ENCODE measurements at places on chromosomes 6 and 20. TPM values are rescaled to one million over a fixed set of nuclear protein-coding genes. Genes with fewer than 3 reads are reported as not detected.

XKR7 gene
- not detected for total RNA-seq

ASIP gene
- total RNA-seq = 1.5 TPM

- no peak for DNase-seq
Measured at GRCh38 chr6:159301277-159301676, 132.1 kb downstream of the FNDC1 start.

- no peak for DNase-seq
Measured at GRCh38 chr20:57049296-57049695, 217.1 kb downstream of the BMP7 start.

- peak; percentile 19 for DNase-seq
Measured at GRCh38 chr20:17660667-17661066, 21.4 kb downstream of the RRBP1 start.

GRCh38 chr6:15945593-15946159 lies 183.2 kb upstream of the MYLIP start:
- no peak for DNase-seq
